HepG2 (cell line): ENCODE measurements at places on chromosomes 3 and 15.

- peak; percentile 64 for DNase-seq
Measured at GRCh38 chr3:149640976-149641728, 16.7 kb downstream of the WWTR1 start.

DNA sequence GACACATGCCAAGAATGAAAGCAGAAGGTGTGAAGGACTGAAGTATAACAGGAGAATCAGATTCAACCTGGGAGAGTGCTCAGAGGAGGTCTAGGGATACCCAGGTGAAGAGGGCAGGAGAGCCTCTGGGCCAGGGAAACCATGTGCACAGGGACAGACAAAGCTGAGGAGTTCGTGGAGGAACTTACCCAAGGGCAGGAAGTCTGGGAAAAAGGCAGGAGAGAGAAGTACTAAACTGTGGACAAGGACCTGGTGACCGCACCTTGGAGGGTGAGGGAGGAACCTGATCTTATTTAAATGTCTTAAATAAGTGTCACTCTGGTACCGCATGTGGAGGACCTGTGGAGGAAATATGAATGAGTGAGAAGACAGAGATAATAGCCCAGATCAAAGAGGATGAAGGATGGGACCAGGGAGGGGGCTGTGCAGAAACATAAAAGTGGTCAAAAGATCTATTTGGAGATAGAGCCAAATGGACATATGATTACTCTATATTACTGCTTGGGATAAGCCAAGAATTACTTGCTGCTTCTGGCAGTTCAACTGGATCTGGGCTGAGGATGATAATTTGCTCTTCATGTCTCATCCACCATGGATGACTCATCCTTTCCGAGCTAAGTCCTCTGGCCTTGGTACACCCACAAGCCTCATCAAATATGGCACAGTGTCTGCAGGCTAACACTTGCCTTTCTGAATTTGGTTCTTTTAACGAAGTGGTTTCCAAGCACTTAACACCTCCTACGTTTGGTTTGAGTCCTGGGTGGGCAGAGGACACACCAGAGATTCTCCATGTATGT is 116.9 kb upstream of the NMNAT3 start:
- no peak for DNase-seq

GRCh38 chr3:70120357-70120966 is 120.9 kb downstream of the SAMMSON start:
- DNase-seq, result peak; percentile 65

- DNase-seq, result no peak
Measured at GRCh38 chr15:80999623-81000036, 1.1 kb upstream of the TLNRD1 start.

DNA sequence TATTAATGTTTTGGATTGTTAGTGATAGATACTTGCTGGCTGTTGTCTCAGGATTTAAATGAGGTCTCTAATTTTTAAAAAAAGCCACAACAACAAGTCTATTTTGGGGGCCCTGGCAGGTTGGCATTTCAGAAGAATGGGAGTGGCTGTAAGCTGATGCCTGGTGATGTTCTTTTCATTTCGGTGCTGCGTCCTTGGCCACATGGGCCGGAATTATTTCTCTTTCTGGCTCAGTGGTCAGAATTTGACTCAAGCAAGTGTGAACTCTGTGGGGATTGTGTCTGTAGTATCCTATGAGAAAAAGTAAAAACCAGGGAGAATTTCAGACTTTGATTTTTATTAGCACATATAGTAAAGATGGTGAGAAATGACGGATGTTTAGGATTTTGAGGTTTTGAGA is 203.0 kb downstream of the AKAP13 start:
- no peak for DNase-seq

GRCh38 chr3:48411041-48411588 is 18.8 kb downstream of the PLXNB1 start:
- DNase-seq, result no peak
